ENCODE measurements at places on chromosomes 3 and 15.

GRCh38 chr15:34341381-34342212 lies 1.3 kb downstream of the NOP10 start:
- no peak for DNase-seq

GRCh38 chr3:87268646-87269211 lies 7.7 kb downstream of the POU1F1 start:
- DNase-seq, result no peak

GRCh38 chr3:66407611-66408218 lies 93.1 kb downstream of the LRIG1 start:
- peak; percentile 56 for DNase-seq

- DNase-seq, result no peak
Measured at GRCh38 chr3:147157631-147158030, 248.7 kb downstream of the ZIC4 start.

DNA sequence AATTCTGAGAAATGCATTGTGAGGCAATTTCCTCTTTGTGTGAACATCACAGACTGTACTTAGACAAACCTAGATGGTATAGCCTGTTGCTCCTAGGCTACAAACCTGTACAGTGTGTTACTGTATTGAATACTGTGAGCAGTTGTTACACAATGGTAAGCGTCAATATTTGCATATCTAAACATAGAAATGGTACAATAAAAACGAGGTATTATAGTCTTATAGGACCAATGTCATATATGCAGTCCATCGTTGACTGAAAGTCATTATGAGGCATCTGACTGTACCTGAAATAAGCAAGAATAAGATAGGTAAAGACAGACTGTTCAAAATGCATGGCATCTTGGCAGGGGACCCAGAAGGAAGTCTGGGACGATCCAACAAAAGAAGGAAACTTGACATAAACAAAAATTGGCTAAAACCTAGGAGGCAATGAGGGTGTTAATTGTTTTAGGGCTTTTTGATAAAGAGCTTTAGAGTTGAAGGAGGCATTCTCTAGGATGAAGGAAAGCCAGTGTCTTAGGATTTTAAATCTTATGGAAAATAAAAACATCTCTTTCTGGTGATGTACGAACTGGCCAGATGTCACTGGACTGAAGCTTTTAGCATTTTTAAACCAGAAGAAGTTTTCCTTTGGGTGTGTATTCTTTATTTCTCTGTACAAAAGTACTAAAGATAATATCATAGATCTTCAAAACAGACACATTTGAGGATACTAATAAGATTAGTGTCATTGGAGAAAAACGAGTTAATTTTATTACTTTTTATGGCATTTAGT lies 9.2 kb upstream of the SPRED1 start:
- no peak for DNase-seq

DNA sequence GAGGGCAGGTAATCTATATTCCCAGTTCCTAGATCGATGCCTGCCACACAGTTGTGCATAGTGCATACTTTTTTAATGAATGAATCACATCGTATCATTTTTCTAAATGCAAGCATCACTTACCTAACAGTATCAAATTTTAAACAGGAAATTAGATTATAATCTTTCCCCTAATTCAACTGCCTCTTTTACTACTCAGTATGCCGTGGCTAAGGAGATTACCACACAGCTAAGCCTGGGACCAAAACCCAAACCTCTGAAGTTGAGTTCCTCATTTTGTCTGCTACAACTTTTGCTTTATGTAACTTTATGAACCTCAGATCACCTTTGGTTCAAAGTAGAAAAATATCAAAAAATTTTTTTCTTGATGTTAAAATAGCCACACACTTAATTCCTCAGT lies 53.2 kb upstream of the FNDC3B start:
- DNase-seq, result no peak

DNA sequence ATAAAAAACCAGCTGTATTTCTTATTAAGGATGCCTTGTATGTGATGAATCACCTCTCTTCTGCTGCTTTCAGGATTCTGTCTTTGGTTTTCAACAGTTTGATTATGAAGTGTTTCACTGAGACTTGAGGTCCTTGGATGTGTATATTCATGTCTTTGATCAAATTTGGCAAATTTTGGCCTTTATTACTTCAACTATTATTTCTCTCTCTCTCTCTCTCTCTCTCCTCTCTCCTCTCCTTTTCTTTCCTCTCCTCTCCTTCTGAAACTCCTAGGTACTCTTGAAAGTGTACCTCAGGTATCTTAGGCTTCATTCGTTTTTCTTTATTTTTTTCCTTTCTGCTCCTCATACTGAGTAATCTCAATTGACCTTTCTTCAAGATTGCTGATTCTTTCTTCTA lies 43.3 kb downstream of the LSM3 start:
- no peak for DNase-seq

DNA sequence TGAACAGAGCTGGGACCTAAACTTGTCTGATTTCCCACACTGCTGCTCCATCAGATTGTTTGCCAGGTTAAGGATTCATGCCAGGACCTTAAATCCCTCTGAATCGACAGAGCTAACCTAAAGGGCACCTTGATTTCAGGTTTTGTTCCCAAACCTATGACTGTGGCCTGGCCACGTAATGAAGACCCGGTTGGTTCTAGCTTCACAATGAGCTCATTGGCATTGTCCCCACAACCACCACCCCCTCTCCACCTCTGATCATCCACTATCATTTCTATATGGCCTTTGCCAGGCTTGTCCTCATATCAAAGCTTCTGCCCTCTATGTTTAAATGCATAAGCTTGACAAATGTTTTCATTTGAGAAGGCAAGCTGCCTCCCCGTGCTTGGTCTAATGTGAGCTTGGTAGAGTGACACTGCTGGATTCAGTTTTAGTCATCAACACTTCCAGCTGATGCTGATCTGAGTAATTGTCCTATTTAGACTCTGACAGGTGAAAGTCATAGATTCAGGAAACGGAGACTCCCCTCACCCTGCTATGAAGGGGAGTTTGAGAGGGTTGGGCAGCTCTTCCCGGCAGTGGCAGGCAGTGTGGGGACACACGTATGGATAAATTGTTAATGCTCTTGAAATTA lies 407.1 kb upstream of the CFAP20DC start:
- DNase-seq, result no peak

DNA sequence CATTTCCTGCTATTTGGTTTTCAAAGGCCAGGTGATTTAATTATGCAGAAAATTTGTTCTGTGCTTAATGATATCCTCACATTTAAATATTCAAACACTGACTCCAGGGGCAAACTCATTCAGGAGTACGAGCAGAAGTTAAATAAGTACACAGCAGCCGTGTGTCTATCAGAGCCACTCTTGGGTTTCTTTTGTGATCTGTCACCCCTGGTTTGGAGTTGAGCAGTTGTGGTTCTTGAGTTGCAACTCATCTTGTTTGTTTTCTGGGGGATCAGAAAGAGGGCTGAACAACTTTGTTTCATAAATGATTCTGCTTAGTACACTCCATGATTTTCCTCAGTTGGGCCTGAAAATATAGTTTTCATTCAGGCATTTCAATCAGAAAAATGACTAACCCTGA lies 25.7 kb upstream of the PPP4R2 start:
- DNase-seq, result no peak

GRCh38 chr15:98955961-98956723 lies 51.5 kb downstream of the PGPEP1L start:
- DNase-seq, result no peak

GRCh38 chr3:195411836-195412235 lies 31.0 kb downstream of the ACAP2 start:
- DNase-seq, result no peak

GRCh38 chr3:183435661-183436060 lies 7.2 kb upstream of the MCF2L2 start:
- no peak for DNase-seq

All from prostate gland (tissue), 2 donors.